ENCODE measurements at places on chromosomes 7 and 10.

DNA sequence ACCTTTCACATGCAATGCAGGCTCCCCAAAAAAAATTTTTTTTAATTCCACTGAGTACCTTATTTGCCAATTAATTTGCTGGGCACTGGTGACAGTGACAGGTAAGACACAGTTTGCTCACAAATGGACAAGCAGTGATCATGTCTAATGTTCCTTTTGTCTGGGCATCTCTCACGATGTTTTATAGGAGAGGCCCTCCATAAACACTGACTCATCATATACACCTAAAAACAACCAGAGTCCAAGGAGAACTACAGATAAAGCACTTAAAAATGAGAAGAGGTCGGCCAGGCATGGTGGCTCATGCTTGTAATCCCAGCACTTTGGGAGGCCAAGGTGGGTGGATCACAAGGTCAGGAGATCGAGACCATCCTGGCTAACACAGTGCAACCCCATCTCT lies 105.1 kb downstream of the ATE1 start:
- DNase-seq: no peak

DNA sequence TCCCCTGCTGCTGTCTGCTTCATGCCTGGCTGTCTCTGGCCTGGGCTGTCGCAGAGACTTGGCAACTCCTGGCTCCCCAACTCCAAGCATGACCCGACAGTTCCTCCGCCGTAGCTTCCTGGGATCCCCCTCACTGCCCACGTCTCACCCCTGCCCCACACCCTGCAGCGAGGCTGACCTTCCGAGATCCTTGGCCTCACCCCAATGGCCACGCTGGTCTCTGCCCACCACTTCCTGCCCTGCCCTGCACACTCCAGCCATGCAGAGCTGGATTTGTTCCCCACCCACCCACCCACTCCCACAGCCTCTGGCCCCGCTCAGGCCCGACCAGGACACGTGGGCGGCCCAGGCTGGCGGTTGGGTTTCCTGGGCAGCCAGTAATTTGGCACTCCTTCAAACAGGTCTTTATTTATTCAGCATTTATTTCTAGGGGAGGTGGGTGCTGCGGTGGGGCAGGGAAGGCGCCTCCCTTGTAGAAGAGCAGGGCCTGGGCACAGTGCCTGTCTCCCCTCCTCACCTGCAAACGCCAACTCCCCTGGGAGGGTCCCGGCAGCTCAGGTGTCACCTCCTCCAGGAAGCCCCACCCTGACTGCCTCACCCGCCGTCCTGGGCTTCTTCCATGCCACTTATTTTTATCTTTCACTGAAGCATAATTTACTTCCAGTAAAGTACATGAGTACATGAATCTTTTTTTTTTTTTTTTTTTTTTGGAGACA lies 25.5 kb downstream of the GTF2IRD1 start:
- no peak for DNase-seq

DNA sequence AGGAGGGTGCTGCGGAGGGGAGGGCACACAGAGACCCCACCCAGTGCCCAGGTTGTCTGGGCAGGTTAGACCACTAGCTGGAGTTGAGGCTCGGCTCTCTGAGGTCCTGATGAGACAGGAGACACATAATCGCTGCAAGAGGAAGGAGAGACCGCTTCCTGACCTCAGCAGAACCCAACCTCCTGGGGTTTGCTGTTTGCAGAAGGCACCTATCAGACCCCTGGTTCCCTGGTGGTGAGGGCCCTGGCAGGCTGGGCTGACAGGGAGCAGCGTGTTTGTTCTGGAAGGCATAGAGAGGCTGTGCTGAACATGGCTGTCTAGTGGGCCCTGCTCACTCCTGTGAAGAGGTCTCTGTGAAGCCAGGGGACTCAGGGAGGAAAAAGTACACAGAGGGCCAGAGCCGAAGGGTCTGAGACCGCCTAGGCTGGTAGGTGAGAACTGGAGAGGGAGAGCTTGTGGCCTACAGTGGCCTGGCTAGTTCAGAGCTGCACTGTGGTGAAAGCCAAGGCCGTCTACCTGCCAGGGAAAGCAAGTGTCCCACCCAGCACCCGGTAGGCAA lies 39.4 kb upstream of the NPFFR1 start:
- no peak for DNase-seq

DNA sequence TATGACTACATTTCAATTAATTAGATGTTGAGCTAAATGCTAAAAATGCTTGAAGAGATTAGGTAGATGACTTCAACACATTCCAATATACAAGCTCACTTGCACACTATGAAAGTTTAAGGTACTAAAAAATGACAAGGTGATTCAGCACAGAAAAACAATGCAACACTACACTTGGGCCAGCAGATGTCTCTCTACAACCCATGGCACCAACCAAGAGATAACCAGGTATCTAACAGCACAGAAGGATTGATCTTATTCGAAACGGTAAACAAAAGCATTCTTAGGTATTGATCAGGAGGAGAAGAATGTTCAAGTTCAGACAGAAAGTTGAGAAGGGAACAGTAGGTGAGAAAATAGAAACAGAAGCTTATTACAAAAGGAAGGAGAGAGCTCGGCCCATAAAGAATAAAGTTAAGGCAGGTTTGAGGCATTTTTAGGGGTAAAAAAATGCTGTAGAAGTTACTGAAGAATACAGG lies 248.2 kb upstream of the KLF14 start:
- DNase-seq: no peak
